ENCODE measurements at places on chromosomes 16 and 17.

GRCh38 chr17:77527409-77527808 is 386.6 kb downstream of the SEC14L1 start:
- DNase-seq, result no peak

DNA sequence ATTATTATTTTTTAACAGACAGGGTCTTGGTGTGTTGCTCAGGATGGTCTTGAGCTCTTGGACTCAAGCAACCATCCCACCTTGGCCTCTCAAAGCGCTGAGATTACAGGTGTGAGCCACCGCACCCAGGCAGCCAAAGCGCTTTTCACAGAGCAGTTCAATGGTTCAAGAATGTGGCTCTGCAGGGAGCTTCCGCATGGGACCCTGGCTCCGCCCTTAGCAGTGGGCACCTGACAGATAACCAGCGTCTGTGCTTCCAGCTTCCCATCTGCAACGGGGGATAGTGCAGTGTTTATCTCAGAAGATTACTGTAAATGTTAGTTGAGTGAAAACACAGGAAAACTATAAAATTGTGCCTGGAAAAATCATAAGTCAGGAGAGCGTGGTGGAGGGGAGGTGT is 99.4 kb downstream of the KCNJ12 start:
- DNase-seq, result no peak

GRCh38 chr17:45906237-45906636 is 11.9 kb downstream of the MAPT start:
- no peak for DNase-seq

DNA sequence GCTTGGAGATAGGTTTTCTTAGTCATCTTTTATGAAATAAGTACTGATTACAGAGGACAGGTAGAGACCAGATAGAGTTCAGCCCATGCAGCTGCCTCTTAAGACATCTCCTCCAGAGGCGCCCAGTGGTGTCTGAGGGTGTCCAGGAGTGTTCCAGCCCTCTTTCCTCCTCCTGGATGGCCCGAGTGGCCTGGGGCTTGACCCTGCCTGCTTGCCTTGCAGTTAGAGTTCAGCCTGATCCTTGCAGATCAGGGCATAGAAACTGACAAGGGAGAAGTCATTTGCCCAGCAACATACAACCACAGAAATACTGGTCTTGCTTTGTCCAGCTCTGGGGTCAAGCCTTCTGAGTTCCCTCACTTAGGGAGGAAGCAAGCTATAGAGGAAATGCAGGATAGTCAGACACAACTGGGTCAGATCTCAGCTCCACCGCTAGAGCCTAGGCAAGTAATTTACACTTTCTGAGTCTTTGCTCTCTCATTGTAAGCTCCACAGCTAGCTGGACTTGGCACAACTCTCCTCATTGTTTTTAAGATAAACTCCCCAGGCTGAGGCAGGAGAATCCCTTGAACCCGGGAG is 3.6 kb upstream of the CCL1 start:
- peak; percentile 57 for DNase-seq

DNA sequence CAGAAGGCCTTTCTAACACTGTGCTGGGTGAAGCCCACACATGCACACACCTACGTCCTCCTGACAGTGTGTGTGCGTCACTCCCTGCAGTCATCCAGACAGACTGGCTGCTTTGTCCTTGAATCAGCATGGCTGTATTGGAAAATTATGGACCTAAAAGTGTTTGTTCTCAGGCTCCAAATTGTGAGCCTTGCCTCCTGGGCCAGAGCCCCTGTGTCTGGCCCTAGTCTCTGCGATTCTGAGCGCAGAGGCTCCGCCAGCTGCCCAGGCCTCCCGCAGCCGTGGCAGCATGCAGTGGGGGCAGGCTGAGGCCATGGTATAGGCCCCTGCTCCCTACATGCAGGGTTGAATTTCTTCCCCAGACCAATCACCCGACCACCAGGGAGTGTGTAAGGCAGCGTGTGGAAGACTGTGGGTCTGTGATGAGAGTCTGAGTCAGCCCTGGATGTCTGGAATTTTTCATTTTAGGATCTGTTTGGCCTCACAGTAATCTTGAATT is 166.9 kb downstream of the LGALS9B start:
- DNase-seq, result no peak

DNA sequence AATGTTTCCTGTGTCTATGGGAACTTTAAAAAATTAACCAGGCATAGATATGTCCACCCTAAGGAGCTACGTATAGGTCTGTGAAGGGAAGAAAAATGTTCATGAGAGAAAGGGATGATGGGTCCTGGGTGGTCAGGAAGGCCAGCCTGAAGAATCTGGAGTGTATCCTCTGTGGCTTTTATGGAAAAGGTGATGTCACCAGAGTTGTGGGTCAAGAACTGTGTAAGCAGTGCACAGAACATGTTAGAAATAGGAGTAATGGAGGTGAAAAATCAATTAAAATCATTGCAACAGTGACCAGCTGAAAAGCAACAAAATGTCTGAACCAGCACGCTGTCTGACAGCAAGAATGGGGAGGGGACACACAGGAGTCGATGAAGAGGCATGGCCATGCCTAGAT is 68.5 kb downstream of the USP31 start:
- no peak for DNase-seq

GRCh38 chr16:67419502-67419901 is 3.2 kb upstream of the ZDHHC1 start:
- DNase-seq, result no peak

DNA sequence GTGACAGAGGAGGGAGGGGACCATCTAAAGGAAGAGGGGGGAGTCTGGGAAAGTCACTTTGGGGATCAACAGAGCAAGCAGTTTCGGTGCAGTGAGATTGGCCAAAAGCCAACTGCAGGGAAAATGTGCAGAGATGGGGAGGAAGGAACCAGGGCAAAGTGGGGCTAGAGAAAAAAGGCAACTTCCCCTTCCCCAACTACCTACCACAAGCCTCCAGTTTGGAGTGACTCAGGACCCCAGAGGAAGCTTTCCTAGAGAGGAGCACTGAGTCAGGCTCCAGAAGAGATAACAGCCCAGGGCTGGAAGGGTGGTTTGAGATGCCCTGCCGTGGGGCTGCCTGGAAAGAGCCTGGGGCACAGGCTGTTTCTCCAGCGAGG is 6.9 kb upstream of the CD300LD start:
- peak; percentile 43 for DNase-seq

- no peak for DNase-seq
Measured at GRCh38 chr16:13885700-13886099, 34.3 kb upstream of the ERCC4 start.

GRCh38 chr17:83192161-83192788 is 112.9 kb downstream of the METRNL start:
- DNase-seq, result no peak

DNA sequence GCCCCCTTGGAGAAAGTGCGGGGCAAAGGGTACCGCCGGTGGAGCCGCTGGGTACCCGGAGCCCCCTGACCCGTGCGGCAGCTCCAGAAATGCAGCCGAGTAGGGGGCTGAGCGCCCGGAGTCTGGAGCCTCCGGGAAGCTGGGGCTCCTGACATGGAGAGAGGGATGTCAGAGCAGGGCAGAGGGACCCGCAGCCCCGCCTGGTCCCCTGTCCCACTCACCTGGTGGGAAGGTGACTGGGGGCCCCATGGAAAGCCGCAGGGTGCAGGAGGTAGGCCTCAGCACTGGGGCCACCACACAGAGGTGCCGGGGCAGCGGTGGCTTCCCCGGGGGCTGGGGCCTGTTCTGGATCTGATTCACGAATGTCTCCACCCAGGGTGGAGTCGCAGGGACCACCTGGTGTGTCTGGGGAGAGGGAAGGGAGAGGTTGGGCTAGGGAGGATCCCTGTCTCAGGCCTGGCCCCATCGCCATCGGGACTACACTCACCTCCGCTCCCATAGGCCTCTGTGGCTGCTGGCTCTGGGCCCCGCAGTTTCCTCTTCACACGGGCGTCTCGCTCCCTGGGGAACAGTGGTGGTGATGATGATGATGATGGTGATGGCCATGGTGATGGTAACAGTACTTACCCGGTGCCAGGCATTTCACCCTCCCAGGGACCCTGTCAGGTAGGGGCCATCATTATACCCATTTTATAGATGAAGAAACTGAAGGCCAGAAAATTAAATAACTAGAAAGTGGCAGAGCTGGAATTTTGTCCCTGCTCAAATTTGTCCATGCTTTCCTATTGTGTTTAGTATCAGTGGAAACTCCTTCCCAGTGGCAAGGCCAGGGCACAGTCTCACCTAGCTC is 5.2 kb downstream of the TBX6 start:
- DNase-seq, result no peak

- no peak for DNase-seq
Measured at GRCh38 chr16:67393788-67394154, 473 bp upstream of the TPPP3 start.

DNA sequence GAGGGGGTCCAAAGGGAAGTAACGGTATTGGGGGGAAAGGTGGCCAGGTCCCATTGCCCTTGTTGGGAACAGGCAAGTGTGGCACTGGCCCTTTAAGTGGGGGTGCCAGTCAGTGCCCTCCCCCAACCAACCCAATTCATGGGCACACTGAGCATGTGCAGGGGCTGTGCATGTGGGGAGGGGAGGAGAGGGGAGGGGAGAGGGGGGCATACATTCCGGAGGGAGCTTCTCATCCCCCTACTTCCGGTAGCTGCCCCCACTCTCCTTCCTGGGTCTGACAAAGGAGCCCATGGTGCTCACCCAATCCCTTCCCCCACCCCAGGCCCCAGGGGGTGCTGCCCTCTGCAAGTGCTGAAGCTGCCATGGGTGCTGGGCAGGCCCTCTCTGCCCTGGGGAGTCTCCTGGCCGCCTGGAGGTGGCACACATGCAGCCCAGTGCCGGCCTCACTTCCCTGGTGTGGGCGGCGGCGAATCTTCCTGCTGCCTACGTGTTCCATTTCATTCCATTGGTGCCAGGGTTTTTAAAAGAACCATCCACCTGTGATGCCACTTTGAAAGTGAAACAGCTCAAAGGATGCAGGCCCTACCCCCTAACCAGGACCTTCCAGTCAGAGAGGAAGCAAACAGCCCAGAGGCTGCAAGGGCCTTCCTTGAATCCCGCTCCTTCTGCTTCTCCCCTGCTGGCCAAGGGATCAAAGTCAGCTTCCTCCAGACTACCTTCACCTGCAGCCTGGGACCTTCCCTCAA is 11.0 kb downstream of the HEXIM2 start:
- DNase-seq, result peak; percentile 42
